ENCODE measurements at places on chromosomes 7 and 10.

DNA sequence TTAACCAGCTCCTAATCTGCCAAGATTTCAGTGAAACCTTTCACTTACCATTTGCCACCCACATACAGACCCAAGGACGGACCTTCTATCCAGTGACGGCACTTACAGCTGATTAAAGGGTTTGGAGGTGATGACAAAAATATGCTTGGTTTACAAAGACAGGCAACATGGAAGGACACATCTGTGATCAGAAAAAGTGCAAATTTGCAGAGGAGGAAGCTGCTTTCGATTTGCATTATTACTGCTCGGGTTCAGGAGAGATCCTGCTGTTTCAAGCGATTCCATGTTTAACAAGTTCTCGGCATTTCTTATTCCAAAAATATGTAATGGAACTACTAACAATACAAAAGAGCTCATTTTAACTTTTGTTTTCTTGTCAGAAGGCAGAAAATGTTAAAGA lies 109.0 kb downstream of the JAZF1 start:
- DNase-seq, result no peak

DNA sequence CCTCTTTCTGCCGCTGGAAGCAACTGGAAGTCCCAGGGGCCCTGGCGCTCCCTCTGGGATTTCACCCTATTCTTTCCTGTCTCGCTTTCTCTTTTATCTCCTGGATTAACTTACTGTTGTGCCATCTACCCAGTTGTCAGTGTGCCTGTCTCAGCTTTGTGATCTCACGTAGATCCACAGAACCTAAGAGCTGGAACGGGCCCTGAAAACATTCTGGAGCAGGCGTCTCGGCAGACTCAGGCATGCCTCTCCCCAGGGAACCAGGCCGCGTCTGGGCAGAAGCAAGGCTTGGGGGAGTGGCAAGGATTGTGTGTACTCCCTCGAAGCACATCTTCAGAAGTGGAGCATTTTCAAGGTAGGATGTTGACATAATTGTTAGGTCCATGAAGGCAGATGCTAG lies 87.2 kb downstream of the KCNMA1 start:
- DNase-seq, result no peak

- no peak for DNase-seq
Observed at GRCh38 chr10:51907361-51907760, 208.0 kb upstream of the CSTF2T start.

- DNase-seq, result no peak
Observed at GRCh38 chr10:62354916-62355315, 19.3 kb upstream of the ZNF365 start.

DNA sequence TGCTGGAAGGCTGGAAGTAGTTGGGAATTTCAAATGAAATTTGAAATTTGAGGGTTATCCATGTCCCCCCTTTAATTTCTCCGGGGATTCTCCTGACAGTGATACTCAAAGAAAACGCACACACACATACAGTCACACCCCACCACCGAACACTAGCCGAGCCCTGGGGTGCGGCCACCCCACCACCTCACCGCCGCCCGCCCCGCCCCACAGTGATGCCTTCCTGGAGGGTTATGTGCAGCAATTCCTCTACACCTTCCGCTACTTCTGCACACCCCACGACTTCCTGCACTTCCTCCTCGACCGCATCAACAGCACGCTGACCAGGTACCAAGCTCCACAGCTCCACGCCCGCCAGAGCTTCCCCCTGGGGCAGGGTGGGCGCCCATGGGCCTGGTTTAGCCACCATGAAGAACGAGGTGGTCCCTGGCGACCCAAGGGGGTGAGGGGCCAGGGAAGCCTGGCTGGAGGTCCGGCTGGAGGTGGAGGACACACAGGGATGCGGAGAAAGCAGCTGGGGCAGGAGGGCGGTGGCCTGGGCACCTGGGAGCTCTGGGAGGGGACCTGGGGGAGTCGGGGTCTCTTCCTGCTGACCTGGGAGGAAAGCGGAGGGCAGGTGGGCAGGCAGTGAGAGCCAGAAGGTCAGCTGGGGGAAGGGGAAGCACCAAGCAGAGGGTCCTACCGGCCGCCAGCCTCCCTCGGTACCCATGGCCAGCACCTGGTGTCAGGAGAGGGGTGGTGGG lies 19.4 kb upstream of the UTF1 start:
- no peak for DNase-seq

DNA sequence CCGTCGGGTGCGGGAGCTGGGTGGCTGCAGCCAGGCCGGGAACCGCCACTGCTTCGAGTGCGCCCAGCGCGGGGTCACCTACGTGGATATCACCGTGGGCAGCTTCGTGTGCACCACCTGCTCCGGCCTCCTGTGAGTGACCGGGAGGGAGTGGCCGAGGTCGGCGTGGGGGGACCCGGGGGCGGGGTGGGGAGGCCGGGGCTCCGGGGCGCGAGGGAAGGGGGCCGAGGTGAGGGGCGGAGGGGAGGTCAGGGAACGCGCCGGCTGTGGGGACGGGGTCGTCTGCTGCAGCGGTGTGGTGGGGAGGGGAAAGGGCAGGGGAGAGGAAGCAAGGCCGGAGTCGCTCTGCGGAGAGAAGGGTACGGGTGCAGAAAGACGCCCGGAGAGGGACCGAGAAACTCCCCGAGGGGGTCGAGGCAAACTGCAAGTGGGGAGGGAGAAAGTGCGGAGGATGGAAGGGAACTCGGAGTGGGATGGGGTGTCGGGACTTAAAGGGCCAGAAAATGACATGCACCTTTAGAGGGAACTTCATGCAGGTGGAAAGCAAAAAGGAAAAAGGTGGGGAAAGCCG lies 518 bp downstream of the AGFG2 start:
- DNase-seq, result no peak

GRCh38 chr7:108568801-108569380 lies 615 bp downstream of the THAP5 start:
- DNase-seq, result no peak

GRCh38 chr7:111272092-111272491 lies 181.2 kb downstream of the LRRN3 start:
- DNase-seq, result no peak

- no peak for DNase-seq
Observed at GRCh38 chr10:56624082-56624481, 263.0 kb upstream of the ZWINT start.

DNA sequence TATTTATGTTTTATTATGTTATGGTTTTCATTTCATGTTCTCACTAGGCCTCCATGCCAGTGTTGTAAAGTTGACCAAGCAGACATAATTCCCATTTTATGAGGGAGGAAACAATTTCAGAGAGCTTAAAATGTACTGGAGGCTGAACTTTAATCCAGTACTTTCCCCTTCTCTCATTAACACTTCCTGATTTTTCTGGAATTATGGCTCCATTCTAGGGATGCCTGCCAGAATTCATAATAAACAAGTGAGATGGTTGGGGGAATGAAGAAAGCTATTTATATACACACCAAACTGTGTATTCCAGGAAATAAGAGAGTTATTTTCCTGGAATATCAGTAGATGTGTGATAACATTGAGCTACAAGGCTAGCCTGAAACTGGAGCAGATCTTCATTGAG lies 6.9 kb downstream of the TMEM236 start:
- DNase-seq, result no peak
